ENCODE measurements at places on chromosomes 16 and 17.

- DNase-seq = peak; percentile 35
These were observed 8.5 kb downstream of the TIMM22 start for GRCh38 chr17:1005361-1005946.

DNA sequence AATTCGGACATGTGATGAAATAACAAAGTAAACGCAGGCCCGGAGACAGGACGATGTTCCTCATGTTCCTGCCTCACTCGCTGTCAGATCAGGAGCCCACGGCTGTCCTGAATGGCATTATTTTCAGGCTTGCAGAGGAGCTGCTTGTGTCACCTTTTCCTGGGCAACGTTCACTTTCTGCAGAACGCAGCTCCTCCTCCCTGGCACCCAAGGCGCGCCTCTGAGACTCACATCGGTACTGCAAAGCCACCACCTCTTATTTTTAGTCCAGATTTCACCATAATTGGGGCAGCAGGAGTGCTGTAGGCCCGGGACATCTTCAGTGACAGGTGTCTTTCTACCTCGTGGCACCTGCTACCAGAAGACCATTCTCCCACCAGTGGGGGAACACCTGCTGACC lies 8.0 kb upstream of the C16orf96 start:
- no peak for DNase-seq

- DNase-seq = no peak
These were observed 102.2 kb downstream of the HIC1 start for GRCh38 chr17:2157081-2157480.

DNA sequence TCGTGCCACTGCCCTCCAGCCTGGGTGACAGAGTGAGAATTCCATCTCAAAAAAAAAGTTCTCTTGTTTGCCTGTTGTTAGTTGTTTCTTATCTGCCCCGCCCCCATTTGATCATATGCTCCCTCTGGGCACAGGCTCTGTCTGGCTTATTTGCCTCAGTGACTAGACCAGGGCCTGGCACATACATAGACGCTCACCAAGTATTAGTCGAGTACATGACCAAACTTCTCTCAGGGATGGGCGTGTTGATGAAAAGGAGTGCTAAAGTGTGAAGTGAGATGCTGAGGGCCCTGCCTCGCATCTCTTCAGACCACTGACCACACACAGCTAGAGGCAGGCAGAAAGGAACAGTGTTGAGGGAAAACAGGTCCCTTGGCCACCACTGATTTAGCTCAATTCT lies 3.3 kb upstream of the HELZ start:
- DNase-seq = no peak

DNA sequence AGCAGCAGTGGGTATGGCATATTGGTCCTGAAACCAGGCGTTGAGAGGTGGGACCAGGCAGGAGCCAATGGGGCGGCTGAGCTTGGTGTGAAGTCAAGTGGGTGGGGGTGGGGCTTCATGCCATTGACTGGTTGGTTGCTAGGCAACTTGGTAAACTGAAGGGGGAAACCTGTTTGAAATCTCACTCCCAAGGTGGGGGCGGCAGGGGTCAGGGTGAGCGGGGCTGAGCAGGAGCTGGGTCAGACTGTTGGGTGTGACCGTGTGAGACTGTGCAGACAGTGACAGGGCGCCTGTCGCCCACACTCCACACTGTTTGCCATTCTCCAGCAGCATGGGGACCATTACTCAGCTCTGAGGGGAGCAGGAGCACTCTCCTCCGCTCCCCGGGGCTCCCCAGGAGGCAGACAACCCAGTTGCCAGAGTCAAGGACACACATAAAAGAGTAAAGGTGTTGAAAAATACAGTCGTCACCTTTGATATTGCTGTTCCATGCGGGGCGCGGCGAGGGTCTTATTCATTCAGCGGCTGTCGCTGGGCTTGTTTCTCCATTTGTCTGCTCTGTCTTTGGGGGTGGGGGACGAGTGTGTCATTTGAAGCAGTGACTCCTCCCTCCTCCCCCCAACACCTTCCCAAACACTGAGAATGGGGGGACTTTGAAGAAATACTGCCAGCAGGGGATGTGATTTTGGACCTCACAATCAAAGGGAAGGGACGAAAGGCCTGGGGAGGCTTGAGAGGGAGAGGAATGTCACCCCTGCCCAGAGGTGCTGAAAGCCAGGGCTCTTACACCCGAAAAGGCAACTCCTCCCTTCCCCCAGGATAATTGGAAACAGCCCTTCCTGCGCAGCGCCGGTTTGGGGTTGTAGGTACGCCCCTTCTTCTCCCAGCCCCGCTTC lies 1.2 kb upstream of the EFNB3 start:
- DNase-seq = peak; percentile 45

DNA sequence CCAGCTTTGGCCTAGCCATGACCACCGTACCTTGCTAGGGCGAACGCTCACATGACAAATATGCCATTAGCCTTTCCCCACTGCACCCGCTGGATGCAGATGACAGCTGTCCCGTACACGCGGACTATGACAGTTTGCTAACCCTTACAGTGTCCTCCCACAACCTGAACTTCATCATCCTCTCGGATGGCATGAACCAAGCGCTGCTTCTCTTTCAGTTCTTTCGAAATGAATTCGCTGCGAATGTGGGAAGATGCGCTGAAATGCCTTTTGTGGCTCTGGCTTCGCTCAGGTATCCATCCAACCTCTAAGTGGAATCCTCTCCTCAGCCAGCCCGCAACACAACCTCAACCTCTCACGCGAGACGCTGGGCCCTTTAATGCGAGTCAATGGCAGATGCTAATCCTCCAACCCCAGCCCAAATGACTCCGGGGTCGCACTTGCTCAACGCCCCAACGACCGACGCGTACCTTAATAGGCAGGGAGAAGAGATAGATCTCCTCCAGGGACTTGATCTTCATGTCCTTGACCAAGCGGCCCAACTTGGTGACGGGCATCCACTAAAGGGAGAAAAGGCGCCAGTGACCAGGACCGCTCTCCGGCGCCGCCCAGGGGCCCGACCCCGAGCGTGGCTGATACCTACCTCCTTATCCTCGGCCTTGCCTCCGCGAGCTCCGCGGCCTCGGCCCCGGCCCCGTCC lies 670 bp downstream of the RPS2 start:
- peak; percentile 55 for DNase-seq

GRCh38 chr17:54876656-54877195 lies 23.9 kb upstream of the TOM1L1 start:
- no peak for DNase-seq

DNA sequence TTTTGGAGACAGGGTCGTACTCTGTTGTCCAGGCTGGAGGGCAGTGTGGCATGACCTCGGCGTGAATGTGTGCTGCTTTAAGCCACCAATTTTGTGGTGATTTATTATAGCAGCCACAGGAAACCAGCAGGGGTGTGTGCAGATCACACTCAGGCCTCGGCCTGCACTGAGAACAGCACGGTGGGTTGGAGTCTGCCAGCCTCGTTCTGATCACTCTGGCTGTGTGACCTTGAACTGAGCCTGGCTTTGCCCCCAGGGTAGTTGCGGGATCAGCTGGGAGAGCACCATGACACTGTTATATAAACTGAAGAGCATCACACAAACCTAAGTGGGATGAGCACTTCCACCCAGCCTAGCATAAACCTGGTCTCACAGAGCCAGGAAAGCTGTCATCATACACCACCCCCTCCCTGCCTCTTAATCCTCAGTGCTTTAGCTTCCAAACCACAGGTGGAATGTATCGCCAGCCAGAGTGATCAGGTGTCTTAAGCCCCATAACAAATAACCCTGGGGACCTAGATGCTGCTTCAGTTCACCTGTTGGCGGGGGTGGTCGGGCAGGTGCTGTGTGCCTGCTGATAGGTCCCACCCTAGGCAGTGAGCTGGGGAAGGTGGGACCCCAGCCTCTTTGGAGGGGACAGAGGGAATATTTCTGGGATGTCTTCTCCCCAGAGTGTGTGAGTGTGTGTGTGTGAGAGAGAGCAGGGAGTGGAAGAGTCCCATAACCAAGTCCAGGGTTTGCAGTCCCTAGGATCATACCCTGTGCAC lies 28.6 kb upstream of the NDRG4 start:
- DNase-seq = no peak

- DNase-seq = peak; percentile 63
These were observed 1.3 kb upstream of the HIC1 start for GRCh38 chr17:2053380-2054261.

GRCh38 chr16:54649876-54650275 lies 280.8 kb upstream of the IRX5 start:
- no peak for DNase-seq

DNA sequence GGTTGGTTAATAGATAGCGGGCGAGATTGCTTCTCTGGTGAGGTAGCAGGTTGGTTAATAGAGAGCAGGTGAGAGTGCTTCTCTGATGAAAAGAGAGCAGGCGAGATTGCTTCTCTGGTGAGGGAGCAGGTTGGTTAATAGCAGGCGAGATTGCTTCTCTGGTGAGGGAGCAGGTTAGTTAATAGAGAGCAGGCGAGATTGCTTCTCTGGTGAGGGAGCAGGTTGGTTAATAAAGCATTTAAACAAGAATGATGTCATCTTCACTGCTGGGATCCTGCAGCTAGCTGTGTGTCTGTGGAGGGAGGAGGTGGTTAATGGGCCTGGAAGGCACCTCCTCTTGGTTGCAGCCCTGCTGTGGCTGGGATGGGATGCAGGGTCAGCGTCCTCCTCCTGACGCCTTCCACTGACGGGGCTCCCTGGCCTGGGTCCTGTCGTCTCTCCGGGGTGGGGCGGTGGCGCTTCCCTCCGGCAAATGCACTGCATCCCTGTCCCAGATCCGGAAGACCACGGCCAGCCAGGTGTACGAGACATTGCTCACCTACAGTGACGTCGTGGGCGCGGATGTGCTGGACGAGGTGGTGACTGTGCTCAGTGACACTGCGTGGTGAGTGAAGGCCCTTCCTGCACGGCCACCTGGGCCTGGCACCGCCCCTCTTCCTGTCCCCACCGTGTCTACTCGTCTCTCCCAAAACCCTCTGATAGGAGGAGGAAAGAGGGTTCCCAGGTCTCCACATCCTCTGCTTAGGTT lies 99.2 kb upstream of the ZNF750 start:
- peak; percentile 30 for DNase-seq

- DNase-seq = peak; percentile 66
These were observed 14.5 kb upstream of the RPL13 start for GRCh38 chr16:89545831-89546574.

DNA sequence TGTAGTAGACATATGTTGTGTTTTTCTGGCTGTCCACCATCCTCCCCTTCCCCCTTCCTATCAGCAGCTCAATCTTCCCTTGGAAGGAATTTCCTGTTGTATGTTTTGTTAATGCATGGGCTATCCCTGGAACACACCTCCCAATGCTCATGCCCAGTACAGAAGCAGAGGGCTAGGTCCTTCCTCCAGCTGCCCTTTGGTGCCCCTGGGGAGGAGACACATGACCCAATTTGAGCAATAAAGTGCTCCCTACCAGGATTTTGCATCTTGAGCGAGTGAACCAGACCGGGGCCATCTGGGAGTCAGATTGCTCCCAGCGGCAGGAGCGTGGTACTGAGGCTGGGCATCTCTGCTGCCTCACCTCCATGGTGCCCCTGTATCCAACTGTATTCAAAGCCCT lies 141.5 kb upstream of the MED13 start:
- DNase-seq = no peak

GRCh38 chr16:58454856-58455255 lies 45.1 kb upstream of the NDRG4 start:
- DNase-seq = no peak

DNA sequence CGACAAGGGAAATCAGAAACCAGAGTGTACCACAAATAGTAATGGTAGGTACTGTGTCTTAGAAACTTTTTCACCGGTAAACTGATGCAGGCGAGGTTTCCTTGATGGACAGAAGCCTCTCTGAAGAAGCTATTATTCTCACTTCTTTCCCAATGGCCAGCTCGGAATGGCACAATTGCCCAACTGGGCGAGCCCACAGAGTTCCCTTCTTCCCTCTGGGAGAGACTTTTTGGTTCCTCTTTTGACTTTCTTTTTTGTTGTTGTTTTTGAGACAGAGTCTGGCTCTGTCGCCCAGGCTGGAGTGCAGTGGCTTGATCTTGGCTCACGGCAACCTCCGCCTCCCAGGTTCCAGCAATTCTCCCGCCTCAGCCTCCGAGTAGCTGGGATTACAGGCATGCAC lies 16.9 kb downstream of the SLC43A2 start:
- no peak for DNase-seq

DNA sequence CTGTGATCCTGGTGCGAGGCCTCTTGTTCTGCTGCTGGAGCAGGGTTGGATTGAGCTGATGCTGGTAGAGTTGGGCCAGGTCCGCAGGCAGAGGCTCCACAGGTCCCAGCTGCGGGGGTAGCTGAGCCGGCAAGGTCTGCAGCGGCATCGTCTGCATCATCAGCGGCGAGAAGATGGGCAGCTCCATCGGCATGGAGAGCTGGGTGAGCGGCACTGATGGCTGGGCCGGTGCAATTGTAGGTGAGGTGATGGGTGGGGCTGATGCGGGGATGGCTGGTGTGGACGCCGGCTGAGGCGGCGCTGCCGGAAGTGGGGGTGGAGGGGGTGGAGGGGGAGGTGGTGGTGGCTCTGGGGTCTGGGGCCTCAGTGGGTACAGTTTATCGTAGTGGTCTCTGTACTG lies 251.7 kb downstream of the ZFHX3 start:
- DNase-seq = no peak

GRCh38 chr17:72425794-72426168 lies 305.0 kb downstream of the SOX9 start:
- peak; percentile 64 for DNase-seq

GRCh38 chr17:80472996-80473395 lies 3.4 kb downstream of the NPTX1 start:
- DNase-seq = no peak

DNA sequence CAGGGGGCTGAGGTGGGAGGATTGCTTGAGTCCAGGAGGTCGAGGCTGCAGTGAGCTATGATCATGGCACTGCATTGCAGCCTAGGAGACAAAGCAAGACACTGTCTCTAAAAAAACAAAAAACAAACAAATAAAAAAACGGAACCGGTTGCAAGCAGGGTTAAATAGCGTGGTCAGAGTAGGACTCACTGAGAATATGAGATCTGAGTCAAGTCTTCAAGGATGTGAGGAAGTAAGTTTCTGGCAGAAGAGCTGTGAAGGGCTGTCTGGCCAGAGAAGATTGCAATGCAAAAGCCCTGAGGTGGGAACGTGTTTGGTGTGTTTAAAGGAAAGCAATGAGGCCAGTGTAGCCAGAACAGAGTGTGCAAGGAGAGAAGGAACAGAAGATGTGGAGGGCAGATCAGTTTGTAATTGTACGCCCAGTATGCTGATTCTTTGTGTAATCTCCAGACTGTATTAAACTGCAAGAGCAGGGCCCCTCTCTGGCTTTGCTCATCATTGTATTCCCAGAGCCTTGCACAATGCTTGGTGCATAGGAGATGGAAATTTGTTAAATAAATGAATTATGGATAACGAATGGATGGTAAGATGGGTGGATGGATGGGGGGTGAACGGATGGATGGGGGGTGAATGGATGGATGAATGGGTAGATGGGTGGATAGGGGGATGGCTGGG lies 6.3 kb downstream of the G6PC1 start:
- DNase-seq = no peak

DNA sequence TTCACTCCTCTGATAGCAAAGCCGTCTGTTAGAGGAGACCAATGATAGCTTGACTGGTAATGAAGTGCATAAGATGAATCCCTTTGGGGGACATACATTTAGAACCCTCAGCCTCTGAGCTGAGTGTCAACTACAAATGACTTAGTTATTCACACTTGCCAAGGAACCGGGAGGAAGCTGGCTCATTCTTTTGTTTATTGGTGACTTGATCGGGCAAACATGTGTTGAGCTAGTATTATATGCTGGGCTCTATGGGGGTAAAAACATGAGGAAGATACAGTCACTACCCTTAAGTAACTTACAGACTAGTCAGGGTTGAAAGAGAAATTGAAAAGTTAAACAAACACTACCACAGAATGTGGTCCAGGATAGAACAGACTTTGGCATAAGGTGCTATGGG lies 3.0 kb downstream of the CCL16 start:
- no peak for DNase-seq

GRCh38 chr16:73792199-73793020 lies 504.2 kb upstream of the PSMD7 start:
- DNase-seq = no peak
